ENCODE measurements at places on chromosomes 2 and 18. TPM values are rescaled to one million over a fixed set of nuclear protein-coding genes. Genes with fewer than 3 reads are reported as not detected.

SP140 gene
- total RNA-seq, result 0.46 TPM

DGKD gene
- total RNA-seq, result 5.5 TPM

CLEC4F gene
- total RNA-seq, result 0.36 TPM

FLACC1 gene
- total RNA-seq, result 3.1 TPM

ST8SIA5 gene
- total RNA-seq, result 0.33 TPM

CRYGC gene
- not detected for total RNA-seq

PDE11A gene
- total RNA-seq, result 0.36 TPM

GALNT14 gene
- total RNA-seq, result 29.8 TPM

ME2 gene
- total RNA-seq, result 126 TPM

SERPINB10 gene
- not detected for total RNA-seq

Data from melanocyte of skin (primary cell).